ENCODE measurements at places on chromosomes 3 and 15. TPM values are rescaled to one million over a fixed set of nuclear protein-coding genes. Genes with fewer than 3 reads are reported as not detected.

TTC21A gene
- total RNA-seq, result 4.8 TPM

MAGI1 gene
- 11.3 TPM for total RNA-seq

ACTC1 gene
- total RNA-seq, result 0.16 TPM

MBNL1 gene
- total RNA-seq, result 131 TPM

CHAC1 gene
- 4.4 TPM for total RNA-seq

EPHB3 gene
- 15.5 TPM for total RNA-seq

SLC24A1 gene
- total RNA-seq, result 4.1 TPM

RARRES1 gene
- 174 TPM for total RNA-seq

CIB2 gene
- total RNA-seq, result 1.1 TPM

Measured in bronchial smooth muscle cell (primary cell).